ENCODE measurements at places on chromosomes 3 and 15.

- no peak for DNase-seq
These were observed 6.7 kb upstream of the LTF start for GRCh38 chr3:46471371-46471914.

DNA sequence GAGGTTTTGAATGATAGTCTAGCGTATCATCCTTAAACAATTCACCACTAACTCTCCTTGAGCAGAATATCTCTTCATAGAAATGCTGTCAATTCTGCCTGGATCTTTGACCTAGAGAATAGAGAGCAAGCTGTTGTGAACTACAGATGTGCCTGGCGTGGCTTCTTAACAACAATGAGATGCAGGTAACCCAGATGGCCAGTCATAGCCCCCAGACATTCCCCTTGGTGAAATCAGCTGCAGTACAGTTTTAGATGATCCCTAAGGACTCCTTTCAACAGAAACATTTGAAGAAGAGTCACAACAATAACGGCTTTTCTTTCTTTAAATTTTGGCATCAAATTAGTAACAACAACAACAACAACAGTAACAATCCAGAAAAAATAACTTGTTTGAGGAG, 1041.3 kb downstream of the ROBO1 start:
- no peak for DNase-seq

DNA sequence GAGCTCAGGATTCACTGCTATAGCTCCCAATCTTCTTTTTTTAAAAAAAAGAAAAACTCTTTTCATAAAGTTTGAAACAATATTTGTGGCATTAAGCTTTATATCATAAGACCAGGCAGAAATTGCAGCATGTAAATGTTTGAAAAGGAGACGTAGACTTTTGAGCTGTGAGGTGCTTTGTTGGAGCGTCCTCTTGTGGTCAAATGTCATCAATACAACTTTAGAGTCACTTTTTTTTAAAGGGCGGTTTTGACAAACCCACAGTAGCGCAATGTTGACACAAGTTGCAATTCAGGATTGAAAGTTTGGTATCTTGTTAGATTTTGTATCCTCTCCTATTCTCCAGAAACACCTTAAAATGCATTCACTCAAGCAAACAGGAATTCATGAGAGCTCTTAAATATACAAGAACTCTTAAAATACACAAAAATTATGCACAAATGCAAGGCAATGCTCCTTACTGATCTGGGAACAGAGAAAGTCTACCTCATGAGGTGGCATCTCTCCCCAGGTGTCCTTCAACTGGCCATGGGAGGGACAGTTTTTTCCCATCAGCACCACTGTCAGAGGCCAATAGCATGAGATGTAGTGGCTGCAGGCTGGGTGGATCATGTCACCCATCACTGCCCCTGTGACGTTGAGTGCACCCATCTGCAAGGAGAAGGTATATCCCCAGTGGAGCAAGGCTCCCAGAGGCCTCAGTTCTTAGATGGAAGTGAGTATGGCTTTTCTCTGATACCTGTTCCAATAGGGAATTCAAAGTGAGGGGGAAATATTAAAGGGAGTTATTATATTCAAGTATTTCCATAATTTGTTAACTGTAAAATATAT, 70.7 kb downstream of the ANXA2 start:
- DNase-seq, result peak; percentile 59

DNA sequence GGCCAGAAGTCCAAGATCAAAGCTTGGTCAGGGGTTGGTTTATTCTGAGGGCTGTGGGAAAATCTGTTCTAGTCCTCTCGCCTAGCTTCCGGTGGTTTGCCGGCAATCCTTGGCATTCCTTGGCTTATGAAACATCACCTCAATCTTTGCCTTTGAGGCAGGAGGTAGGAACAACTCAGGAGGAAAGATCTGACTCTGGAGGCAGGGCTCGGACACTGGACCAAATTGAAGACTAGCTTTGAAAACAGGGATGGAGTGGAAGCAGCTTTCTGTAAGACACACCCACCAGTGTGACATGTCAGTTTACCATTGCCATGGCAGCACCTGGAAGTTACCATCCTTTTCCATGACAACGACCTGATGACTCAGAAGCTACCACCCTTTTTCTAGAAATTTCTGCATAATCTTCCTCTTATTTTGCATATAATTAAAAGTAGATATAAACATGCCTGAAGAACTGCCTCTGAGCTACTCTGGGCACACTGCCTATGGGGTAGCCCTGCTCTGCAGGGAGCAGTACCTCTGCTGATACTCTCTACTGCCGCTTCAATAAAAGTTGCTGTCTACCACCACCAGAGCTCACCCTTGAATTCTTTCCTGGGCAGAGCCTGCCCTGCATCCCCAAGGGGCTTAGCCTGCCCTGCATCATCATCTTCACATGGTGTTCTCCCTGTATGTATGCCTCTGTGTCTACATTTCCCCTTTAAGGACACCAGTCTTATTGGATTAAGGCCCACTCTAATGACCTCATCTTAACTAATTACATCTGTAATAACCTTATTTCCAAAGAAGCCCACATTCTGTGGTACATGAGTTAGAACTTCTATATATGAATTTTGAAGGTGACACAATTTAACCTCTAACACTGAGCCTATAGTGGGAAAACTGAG, 38.3 kb upstream of the TM4SF4 start:
- DNase-seq, result no peak

DNA sequence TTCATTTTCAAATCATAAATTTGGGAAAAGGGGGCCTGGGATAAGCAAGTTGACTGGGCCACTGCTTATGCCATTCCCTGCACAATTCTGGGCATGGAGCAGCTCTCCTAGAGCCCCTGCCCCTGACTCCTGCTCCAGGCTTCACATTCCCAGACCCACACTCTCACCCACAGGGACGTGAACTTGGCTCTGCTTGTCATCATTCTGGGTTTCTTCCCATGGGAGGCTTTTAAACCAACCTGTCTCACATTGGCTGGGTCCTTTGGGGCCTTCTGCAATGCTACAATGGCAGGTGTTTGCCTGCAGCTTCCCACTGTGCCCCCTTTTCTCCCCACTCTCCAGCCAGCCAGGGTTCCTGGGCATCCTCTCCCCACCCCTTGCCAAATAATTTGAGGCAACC, 49.1 kb downstream of the CYP19A1 start:
- DNase-seq, result no peak

- no peak for DNase-seq
These were observed 12.4 kb upstream of the ZMAT3 start for GRCh38 chr3:179083977-179084376.

- DNase-seq, result no peak
These were observed 13.4 kb upstream of the SCN10A start for GRCh38 chr3:38829404-38829803.

- no peak for DNase-seq
These were observed 124.5 kb upstream of the PLXNA1 start for GRCh38 chr3:126858401-126858800.

DNA sequence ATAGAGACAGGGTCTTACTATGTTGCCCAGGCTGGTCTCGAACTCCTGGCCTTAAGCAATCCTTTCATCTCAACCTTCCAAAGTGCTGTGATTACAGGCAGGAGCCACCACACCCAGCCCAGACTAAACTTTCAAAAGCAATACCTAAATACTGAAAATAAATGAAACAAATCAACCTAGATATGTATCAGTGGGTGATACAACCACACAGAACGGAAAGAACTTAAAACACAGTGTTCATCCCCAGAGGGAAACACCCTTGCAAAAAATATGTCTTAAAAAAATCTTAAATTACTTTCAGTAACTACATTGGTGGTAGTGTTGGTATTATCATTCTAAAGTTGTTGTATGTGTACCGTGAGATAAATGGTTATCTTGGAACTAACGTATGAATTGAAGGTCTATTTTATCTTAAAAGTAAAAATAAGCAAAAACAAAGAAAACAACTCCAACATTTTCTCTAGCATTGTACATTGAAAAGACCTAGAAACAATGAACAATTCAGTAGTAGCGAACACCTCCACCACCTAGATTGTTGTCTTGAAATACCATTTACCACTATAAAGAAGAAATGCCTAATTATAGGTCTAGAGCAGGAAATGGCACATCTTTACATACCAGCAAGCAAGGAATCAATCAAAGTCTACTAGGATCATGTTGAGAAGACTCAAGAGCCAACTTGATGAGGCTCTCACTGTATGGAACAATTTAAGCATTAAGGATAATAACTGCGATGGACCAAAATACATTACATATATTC, 24.7 kb downstream of the SLTM start:
- DNase-seq, result no peak

DNA sequence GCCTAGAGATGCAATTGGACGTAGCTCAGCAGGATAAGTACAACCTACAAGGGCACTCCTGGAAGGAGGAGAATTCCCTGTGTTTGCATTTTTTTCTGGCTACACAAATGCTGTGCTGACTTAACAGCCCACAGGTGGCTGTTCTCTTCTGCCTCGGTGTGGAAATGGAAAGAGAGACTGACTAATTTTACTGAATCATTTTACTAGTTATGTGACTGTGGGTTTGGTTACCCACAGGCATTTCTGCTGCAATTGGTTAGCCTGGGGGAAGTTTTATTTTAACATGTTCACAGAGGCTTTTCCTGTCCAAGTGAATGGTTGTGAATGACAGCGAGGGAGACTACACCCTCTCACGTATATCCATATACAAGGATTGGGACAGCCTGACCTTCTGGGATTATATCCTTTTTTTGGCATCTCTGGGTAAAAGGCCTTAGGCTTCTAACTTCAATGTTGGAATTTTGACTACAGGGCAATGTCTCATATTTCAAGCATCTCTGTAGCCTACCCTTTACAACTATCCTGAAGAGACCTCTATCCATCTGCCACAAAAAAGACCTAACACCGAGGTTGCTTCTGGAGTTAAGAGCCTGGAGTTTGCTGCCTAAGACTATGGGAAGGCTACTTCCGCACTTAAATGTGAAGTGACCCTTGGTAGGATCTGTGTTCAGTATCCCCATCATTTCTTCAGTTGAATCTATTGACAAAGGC, 67.2 kb upstream of the TP63 start:
- no peak for DNase-seq

GRCh38 chr3:191476066-191476772, 15.3 kb downstream of the PYDC2 start:
- DNase-seq, result no peak

All from hematopoietic multipotent progenitor cell treated with erythropoietin and hydrocortisone succinate and interleukin-3 and kit ligand, for 8 days (in vitro differentiated cells).